ENCODE measurements at places on chromosomes 11 and 22.

DNA sequence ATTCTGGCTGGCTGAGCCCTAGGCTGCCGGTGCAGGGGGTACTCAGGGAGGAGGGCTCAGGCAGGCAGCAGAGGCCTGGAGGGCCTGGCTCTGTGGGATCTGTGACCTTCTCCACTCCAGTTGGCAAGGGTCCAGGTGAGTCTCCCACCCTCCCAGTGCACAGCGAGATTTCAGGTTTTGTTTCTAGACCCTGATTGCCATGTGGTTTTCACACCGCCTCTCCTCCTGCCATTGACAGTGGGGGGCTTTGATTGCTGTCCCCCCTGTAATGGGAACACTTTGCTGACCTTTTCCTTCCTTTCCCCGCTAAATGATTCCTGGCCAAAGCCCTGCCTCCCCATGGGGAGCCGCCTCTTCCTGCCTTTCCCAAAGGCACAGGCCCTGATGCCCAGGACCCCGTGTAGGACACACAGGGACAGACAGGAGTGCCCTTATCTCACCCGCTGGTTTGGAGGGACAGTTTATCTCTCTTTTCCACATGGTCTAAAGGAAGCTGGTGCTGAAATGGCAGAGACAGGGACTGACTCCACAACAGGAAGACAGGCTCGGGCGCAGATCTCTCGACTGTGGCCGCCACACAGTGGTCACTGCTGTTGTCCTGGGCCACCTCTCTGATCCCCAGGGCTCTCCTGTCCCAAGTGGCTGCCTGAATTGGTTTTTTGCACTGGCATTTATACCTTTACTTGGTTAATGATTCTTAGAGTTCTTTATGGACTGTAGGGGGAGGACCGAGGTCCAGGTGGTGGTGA lies 43.4 kb downstream of the BCR start:
- peak; percentile 55 for DNase-seq

DNA sequence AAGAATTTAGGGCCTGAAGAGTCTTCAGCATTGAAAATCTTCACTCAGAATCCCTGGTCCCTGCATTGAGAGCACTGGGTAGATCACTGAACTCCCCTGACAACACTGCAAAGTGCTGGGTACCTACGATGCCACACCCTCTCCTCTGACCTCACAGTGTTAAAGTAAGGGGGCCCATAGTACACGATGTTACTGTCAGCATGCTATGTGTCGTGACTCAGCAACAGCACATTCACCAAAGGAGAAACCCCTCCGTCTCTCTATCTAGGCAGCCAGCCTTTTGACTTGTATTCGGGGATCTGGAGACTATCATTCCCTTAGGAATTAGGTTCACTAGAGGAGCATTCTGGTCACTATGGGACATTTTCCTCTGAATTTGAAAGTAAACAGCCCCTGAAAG lies 67.4 kb upstream of the PITPNB start:
- DNase-seq, result no peak

- DNase-seq, result no peak
Measured at GRCh38 chr11:83282084-83282716, 4.0 kb downstream of the CCDC90B start.

GRCh38 chr11:41051919-41052635 lies 407.4 kb downstream of the LRRC4C start:
- no peak for DNase-seq

DNA sequence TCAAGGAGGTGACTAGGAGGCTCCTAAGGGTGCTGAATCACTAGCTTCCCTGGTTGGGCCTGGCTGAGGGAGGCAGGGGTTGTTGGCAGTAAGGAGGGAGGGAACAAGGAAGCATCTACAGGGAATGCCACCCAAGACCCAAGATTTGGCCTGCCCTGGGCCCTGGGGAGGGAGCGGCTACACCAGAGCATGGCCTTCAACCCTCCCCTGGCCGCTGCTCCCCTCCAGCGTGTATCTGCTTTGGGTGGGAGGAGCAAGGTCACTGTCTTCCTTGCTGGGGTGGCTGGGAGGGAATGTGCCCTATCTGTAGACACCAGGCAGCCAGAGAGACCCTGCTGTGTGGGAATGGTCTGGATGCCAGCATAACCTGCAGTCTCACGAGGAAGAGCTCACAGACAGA lies 29.5 kb upstream of the MYEOV start:
- no peak for DNase-seq

- no peak for DNase-seq
Measured at GRCh38 chr11:33574331-33574730, 126.3 kb downstream of the C11orf91 start.

DNA sequence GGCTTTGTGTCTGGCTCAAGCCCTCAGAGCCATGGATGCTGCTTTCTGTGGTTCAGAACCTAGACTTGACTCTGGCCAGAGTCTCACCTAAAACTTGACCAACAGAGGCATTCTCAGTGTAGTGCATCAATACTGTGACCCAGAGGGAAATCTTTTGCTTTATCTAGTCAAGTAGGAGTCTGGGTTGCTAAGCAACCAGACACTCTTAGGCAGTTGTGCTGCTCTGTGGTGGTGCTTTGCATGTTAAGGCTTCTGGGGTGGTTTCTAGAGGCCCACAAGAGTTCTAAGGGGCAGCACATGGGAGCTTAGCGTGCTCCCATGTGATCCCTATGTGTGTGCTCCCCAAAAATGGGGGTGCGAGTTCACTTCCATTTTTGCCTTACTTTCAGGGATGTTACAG lies 224.6 kb upstream of the PLET1 start:
- no peak for DNase-seq

- no peak for DNase-seq
Measured at GRCh38 chr22:49718396-49718795, 109.3 kb downstream of the BRD1 start.

GRCh38 chr22:38570779-38571364 lies 889 bp upstream of the DMC1 start:
- peak; percentile 48 for DNase-seq

DNA sequence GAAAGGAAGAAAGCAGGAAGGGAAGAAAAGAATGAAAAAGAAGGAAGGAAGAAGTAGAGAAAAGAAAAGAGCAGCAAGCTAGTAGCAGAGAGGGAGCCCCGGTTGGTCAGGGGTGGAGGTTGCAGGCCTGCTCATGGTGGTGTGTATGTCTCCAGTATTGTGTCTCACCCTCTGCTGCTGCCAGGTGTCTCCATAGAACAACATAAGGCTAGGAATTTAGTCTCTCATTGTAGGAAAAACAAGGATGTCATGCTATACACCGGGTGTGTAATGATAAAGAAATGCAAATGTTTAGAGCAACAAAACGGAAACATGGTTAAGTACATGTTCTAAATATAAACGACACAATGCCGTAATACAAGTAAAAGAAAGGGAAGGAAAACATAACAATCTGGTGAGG lies 342.5 kb downstream of the NTM start:
- no peak for DNase-seq

- DNase-seq, result peak; percentile 95
Measured at GRCh38 chr11:67317205-67317887, 14.0 kb downstream of the SSH3 start.

GRCh38 chr11:58395581-58395980 lies 11.1 kb downstream of the OR5B3 start:
- no peak for DNase-seq

- no peak for DNase-seq
Measured at GRCh38 chr11:109374441-109374840, 47.5 kb upstream of the C11orf87 start.

GRCh38 chr11:115617767-115618166 lies 113.6 kb upstream of the CADM1 start:
- DNase-seq, result no peak

DNA sequence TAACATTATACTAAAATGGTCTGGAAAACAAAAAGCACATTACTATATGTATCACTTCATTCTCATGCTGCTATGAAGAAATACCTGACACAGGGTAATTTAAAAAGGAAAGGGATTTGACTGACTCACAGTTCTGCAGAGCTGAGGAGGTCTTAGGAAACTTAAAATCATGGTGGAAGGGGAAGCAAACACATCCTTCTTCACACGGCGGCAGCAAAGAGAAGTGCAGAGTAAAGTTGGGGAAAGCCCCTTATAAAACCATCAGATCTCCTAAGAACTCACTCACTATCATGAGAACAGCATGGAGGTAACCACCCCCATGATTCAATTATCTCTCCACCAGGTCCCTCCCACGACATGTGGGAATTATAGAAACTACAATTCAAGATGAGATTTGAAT lies 60.0 kb downstream of the FAM181B start:
- DNase-seq, result no peak

DNA sequence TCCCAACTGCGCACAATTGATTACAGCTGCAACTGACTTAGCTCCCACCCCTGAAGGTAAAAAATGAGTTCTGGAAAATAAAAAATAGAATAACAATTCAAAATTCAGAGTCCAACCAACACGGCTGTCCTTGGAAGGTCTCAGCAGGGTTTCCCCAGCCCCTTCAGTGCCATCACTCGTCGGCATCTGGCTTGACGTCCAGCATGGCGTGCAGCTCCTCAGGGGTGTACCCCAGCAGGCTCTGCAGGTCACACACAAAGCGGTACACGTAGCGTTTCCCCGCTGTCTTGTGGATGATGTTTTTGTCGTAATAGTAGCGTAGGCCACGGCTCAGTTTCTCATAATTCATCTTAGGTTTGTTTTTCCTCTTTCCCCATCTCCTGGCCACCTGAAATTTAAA lies 125.2 kb downstream of the ETS1 start:
- DNase-seq, result no peak

- DNase-seq, result no peak
Measured at GRCh38 chr11:56909080-56909479, 79.6 kb upstream of the OR5AK2 start.

DNA sequence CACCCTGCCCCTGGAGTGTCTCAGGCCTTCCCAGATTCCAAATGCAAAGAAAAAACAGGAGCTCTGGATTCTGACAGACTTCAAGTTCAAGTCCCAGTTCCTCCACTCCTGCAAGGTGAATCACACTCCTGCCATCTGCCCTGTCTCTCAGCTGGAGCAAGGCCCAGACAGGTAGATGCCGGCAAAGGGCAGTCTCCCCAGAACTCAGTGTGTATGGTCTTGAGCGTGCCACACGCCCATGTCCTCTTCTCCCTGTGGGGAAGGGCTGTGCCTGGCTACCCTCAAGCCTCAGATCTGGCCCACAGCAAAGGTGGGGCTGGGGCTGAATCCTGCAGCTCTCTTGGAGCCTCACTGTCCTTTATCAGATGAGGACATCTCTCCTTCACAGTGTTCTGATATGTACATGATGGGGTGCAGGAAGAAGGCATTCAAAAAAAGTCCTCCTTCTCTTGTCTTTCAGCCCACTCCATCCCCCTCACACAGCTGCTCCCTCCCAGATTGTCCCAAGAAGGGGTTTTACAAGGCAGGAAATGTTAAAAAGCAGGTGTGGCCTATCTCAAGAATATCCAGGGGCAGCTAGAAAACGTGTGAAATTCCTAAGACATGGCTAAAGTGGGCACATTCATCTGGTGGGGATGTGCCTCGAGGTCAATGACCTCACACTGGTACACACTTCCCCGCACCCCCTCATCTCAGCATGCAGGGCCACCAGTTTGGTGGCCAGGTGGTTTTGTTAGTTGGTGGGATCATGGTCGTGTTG lies 27.7 kb upstream of the ARFGAP3 start:
- no peak for DNase-seq

GRCh38 chr11:77026743-77027142 lies 7.5 kb upstream of the B3GNT6 start:
- DNase-seq, result no peak

DNA sequence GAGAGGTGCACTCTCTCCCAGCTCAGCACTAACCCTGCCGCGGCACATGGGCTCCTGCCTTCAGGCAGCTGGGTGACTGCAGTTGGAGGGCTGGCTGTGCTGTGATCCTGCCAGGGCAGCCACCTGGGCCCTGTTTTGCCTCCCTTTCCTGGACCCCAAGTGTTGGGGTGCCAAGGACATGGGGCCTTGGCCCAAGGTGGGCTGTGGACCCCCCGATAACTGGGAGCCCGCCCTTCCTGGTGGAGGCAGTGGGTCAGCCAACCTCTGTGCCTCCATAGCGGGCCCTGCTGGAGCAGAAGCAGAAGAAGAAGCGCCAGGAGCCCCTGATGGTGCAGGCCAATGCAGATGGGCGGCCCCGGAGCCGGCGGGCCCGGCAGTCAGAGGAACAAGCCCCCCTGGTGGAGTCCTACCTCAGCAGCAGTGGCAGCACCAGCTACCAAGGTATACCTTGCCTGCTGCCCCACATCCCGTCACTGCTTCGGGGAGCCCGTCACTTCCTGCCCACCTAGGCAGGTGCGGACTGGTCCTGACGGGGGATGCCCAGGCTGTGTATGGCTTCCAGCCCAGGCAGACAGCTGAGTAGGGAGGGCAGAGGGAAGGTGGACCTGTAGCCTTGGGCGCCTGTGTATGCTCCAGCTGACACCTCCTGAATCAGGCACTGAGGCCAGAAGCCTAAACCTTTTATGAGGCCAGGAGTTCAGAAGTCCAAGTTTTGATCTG lies 8.9 kb downstream of the TUB start:
- no peak for DNase-seq

DNA sequence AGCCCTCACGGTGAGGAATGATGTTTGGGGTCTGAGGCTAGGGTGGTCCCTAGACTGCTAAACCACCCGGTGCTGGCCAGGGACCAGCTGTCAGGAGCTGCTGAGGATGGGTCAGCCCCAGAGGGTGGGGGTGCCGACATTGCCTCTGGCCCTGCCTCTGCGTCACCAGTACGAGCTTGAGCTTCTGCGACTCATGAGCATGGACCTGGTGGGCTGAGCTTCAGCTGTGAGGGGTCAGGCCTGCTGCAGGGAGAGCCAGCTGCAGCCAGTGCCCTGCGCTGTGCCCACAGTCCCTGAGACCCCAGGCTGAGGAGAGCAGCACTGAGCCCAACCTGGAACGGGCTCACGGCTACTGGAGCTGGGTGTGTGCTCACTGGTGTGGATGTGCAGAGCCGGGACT lies 7.0 kb downstream of the DERL3 start:
- no peak for DNase-seq

GRCh38 chr11:119594639-119595249 lies 134.3 kb downstream of the NECTIN1 start:
- DNase-seq, result peak; percentile 76

GRCh38 chr11:75518204-75518549 lies 7.6 kb downstream of the GDPD5 start:
- DNase-seq, result no peak

DNA sequence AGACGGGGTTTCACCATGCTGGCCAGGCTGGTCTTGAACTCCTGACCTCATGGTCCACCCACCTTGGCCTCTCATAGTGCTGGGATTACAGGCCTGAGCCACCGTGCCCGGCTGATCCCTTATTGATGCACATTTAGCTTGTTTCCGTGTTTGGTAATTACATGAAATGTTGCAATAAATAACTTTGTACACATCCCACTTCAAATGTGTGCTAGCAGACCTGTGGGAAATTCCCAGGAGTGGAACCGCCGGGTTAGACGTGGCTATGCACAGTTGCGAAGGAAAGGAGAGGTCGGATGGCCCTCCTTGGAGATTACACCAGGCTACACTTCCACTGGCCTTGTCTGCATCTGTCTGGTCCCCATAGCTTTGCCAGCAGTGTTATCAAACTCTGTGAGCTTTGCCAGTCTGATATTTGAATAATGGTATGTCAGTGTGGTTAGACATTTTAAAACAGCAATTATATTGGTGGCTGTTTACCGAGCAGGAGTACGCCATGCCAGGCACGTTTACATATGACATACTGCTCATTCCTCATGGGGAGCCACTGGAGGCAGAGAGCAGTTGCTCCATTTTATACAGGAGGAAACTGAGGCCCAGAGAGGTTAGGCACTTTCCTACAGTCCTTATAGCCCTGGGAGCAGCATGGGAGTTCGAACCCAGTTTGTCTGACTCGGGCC lies 27.2 kb upstream of the SYT7 start:
- no peak for DNase-seq

GRCh38 chr11:47856186-47856585 lies 8.0 kb upstream of the NUP160 start:
- DNase-seq, result no peak

- no peak for DNase-seq
Measured at GRCh38 chr11:5366856-5367255, 15.5 kb downstream of the OR51B6 start.

GRCh38 chr11:12099132-12099873 lies 11.1 kb upstream of the MICAL2 start:
- DNase-seq, result no peak
